Small intestine (tissue), 16 donors: ENCODE measurements at places on chromosomes 16 and 17.

DNA sequence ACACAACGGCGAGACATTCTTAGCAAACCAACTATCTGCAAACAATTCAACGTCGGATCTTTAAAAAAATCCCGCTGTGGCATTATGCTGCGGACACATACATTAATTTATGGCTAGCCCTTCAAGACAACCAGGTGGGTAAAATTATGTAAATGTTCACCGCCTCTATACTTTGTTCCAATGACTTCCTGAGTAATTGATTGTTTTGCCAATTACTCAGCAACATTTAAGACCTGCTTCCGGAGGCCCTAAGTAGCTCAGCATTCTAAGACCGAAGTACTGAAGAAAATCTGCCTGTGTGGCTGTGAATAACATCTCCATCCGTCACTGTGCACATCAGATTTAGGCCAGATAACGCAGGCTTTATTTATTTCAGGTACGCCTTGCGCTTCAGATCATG, 23.3 kb downstream of the QPRT start:
- DNase-seq = no peak

GRCh38 chr16:64238571-64238970, 883.3 kb downstream of the CDH11 start:
- no peak for DNase-seq

GRCh38 chr16:67562526-67562917, at the start of gene CTCF:
Gene CTCF (plus strand): TSS chr16:67562526. CDS start chr16:67610833, 48,307 bp downstream.
- DNase-seq = no peak

DNA sequence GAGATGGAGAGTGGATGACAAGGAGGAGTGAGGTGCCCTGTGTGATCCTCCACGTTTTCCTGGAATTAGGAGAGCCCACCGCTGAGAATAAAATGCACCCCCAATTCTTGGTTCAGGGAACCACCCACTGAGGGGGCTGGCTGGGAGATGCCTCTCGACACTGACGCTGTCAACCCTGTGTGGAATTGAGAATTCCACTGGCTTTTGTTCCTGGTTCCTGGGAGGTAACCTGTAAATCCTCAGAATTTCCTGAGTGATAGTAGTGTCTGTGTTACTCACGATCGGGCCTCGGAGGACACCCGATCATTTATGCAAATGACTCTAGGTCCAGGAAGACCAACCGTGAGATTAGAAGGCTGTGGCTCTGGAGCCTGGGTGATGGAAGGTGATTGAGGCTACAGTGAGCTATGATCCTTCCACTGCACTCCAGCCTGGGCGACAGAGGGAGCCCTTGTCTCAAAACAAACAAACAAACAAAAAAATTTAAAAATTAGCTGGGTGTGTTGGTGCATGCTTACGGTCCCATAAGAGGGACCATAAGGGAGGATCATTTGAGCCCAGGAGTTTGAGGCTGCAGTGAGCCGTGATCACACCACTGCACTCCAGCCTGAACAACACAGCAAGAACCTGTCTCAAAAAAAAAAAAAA, 11.7 kb upstream of the PRPSAP1 start:
- no peak for DNase-seq

DNA sequence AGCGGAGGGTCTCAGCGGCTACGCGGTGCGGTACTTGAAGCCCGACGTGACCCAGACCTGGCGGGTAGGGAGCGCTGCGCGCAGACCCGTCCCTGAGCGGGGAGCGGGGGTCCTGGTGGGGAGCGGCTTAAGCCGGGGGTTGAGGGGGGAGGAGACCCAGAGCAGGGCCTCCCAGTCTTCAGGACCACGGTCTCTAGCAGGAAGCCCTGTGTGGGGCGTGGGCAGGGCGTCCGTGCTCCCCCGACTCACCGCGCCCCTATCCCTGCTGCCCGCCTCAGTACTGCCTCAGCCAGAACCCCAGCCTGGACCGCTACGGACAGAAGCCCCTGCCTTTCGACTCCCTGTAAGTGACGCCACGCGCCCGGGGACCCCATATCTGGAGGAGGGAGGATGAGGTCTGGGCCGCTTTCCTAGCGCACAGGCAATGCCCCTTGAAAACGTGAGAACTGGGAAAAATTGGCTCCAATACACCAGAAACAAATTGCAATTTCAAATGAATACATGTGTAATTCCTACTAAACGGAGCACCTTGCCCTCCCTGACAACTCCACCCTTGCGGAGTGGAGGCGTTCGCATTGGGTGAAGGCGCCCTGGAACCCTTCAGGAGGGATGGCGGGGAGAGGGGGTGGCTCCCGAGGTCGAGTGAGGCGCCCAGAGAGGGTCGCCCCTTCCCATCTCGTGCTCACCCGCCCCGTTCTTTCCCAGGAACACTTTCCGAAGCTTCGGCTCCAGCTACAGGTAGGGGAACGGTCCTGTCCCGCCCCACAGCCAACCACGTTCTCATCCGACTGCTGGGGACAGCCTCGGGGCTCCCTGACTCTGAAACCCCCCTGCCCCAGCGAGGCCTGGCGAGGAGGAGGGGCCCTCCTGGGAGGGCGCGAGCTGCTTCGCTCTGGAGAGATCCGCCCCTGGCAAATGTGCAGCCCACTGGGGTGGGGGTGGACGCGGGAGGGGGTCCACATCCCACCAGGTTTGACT, 14.6 kb upstream of the CNGB1 start:
- DNase-seq = peak; percentile 36

DNA sequence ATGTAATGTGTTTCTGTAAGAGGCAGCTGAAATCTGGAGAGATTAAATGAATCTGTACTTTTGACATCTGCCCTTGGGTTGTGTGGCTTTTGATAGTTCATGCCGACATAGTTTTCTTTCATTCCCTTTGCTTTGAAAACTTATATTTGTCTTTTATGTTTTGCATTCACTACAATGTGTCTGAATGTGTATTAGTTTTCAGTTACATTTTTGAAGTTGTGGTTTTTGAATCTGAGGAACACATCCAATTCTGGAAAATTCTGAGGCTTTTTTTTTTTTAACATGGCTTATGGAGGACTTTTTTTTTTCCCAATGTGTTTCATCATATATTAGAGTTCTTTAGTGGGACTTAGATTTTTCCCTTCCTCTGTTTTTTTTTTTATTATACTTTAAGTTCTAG, 683.7 kb upstream of the SOX9 start:
- no peak for DNase-seq

DNA sequence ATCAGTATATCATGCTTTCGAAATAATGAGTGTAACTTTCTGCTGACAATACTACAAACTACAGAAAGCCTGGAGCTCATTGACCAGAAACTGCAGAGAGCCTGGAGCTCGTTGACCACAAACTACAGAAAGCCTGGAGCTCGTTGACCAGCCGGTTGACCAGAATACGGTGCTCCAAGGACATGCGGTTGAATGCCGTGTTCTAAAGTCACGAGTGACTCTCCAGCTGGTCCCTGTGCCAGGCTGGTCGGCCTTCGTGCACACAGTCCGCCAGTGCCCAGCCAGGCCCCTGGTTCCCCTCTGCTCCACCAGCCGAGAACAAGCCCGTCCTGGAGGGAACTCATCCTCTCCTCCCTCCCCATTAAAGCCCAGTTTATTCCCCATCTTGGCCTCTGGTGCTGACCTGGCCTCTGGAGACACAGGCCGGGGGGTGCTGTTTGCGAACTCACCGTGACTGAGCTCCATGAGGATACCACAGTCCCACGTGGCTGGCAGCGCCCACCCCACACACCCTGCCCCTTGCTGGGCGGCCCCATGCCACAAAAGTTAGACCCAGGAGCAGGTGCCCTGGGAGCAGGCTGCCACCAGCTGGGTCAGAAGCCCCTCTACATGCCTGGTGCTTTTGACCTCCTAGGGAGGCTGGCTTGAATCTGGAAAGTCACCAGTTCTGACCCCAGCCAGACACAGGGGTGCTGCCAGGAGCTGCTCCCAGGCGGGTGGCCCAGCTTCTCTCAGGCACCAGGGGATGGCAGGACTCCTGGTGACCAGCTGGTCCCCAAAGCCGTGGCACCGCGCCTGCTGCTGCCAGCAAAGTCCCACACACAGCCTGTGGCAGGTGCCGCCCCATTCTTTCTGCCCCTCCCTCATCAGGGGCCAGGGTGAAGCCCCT, 15.5 kb upstream of the CDH15 start:
- DNase-seq = no peak

DNA sequence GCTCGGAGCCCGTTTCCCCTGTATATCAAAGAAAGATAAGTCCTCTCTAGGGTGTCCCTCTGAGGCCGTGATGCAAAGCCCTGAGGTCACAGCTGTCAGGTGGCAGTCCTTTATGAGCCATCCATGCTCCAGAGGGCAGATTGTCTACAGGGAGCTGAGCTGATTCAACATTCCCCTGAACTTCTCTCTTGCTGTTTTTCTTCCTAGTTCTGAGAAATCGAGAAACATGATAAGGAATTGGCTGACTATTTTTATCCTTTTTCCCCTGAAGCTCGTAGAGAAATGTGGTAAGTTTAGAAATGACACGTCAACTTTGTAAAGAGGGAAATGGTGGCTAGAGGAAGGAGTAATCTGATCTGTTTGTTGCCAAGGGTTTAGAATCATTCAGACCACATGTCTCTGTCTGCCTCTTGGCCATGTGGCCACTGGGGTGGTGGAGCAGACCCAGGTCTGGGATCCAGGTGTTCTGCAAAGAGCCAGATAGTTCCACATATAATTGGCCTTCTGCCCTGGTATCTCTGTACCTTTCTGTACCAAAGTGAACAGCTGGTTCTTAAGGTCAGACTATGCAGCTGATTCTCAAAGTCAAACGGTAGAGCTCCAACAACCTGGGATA, 3.5 kb downstream of the CTNS start:
- DNase-seq = no peak

DNA sequence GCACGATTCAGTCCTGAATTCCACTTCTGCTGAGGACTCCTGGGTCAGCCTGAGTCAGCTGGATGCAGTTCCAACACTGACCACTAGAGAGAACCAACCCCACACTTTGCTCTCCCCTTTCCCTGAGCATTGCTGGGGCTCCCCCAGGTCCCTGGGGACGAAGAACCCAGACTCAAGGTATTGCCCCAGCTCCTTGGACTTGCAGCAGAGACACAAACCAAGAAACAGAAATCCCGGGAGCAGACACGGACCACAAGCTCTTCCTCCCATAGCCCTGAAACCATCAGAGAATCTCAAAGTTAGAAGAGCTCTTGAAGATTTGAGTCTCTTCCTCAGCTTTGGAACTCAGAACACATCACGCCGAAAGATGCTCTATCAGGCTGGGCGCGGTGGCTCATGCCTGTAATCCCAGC, 678 bp upstream of the GH1 start:
- peak; percentile 78 for DNase-seq

DNA sequence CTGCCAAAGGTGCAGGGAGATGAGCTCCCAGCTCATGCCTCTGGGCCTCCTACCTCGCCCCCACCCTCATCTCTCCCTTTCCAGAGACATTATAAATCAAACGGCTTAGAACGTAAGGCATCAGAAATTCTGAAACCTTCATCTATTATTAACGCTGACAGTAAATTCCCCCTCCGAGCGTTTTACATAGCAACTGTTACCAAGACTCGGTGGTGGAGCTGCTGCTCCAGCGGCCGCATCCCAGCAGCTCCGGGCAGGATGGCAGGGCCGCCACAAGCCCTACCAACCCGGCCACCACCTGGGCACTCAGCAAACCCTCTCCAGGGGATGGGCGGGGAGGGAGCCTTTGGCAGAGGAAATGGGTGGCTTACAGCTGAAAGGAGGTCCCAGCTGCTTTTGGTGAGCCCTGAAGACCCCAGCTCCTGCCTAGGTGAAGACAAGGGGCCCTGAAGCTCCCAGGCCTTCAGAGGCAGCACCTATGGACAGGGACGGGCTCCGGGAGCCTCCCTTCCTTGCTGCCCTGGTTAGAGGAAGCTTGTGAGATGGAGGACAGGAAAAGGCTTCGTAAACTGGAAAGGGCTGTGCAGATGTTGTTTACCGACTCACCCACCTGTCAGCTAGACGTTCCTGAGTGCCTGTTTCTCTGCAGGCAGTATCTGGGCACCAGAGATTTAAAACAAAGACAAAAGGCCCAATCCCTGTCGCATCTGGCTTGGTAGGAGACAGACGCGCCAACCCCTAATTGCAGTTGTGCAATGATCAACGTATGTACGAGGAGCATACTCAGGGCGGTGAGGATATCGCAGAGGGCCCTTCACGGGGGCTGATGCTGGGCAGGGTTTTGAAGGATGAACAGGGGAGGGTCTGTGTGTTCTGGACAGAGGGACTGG, 76.9 kb downstream of the RAI1 start:
- no peak for DNase-seq

- no peak for DNase-seq
Observed at GRCh38 chr16:51393381-51394005, 242.4 kb upstream of the SALL1 start.

DNA sequence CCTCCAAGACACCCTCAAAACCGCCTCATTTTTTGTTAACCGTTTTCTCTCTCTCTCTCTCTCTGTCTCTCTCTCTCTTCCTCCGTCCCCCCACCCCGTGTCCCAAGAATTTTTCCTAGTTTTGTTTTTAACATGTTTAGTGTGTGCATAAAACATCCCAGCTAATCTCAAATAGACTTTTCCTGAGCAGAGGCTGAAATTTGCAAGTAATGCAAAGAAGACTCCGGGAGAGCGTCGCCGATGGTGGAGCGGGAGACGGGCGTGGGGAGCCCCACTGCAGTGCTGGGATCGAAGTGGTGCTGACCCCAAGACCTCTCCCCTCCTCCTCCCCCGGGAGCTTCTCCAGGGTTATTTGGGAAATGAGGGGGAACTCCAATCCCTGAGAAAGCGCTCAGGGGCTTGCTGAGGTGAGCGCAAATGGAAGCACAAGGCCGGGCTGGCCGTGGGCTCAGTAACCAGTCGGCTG, 4.7 kb upstream of the DLX4 start:
- no peak for DNase-seq
